T-helper 17 cell (primary cell): ENCODE measurements at places on chromosomes 13 and 19.

DNA sequence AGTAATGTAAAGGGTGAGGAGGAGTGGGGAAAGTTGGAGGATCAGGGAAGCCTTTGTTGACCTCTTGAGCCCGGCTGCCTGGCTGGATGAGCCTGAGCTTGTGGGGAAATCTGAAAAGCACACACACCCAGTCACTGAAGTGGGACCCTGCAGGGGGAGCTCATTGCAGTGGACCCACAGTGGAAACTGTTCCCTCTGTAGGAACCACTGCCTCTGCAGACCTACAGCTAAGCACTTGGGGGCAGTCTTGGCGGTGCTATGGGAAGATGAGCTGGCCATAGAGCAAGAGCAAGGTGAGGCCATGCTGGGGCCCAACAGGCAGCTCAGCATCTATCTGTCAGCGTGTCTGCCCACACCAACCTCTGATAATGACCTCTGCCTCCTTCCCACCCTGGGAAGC, 294.8 kb downstream of the TSHZ3 start:
- peak; percentile 19 for DNase-seq

GRCh38 chr13:28035146-28035782, 46.8 kb upstream of the URAD start:
- DNase-seq: no peak

DNA sequence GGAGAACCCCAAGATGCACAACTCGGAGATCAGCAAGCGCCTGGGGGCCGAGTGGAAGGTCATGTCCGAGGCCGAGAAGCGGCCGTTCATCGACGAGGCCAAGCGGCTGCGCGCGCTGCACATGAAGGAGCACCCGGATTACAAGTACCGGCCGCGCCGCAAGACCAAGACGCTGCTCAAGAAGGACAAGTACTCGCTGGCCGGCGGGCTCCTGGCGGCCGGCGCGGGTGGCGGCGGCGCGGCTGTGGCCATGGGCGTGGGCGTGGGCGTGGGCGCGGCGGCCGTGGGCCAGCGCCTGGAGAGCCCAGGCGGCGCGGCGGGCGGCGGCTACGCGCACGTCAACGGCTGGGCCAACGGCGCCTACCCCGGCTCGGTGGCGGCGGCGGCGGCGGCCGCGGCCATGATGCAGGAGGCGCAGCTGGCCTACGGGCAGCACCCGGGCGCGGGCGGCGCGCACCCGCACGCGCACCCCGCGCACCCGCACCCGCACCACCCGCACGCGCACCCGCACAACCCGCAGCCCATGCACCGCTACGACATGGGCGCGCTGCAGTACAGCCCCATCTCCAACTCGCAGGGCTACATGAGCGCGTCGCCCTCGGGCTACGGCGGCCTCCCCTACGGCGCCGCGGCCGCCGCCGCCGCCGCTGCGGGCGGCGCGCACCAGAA, 1.1 kb downstream of the SOX1 start:
- DNase-seq: no peak

DNA sequence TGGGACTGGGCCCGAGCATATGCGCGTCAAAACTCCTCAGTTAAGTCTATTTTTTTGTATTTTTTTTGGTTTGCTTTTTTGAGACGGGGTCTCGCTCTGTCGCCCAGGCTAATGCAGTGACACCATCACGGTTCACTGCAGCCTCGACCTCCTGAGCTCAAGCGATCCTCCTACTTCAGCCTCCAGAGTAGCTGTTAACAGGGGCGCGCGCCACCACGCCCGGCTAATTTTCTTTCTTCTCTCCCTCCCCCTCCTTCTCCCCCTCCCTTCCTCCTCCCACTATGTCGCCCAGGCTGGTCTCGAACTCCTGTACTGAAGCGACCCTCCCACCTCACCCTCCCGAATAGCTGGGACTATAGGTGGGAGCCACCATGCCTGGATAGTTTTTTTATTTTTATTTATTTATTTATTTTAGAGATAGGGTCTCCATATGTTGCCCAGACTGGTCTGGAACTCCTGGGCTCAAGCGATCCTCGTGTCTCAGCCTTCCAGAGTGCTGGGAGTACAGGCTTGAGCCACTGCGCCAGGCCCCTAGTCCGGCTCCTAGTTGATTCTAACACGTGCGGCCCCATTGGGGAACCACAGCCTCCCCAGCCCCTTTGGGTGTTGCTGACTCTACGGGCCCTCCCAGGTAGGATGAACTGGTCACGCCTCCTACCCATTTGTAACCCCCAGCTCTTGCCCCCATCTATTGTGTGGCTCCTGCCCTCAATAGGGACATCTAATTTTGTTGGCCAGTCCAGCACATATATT, 806 bp upstream of the ZNF837 start:
- DNase-seq: no peak

GRCh38 chr13:49319951-49320350, 72.2 kb downstream of the CDADC1 start:
- DNase-seq: no peak

- no peak for DNase-seq
These were observed 253.6 kb downstream of the MTUS2 start for GRCh38 chr13:29073755-29074154.

DNA sequence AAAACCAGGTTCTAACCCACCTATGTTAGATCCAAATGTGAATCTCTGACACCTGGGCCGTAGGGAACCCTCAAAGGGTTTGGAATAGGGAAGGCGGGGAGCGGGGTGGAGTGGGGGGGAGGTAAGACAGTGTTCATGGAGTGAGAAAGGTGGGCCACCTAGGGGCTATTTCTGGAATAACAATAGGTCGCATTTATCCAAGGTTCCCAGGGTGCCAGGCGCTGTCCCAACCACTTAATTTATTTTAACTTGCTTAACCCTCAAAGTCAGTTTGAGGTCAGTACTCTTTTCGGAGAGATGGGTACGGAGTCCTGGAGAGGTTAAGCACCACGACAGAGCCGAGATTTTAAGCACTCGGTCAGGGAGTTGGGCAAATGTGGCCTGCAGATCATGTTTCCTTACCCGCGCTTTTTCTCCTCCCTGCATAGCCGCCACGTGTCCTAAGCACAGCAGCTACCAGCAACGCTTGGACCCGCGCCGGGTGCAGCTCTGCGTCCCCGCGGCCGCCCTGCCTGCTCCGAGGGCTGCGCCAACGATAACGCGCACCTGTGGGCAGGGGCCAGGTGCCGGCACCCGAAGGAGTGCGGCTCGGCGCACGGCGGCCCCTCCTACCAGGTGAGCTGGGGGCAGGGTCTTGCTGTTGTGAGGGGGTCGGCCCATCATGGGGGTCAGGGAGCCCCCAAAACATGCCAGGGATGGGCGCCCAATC, 25.0 kb upstream of the FXYD3 start:
- DNase-seq: no peak

DNA sequence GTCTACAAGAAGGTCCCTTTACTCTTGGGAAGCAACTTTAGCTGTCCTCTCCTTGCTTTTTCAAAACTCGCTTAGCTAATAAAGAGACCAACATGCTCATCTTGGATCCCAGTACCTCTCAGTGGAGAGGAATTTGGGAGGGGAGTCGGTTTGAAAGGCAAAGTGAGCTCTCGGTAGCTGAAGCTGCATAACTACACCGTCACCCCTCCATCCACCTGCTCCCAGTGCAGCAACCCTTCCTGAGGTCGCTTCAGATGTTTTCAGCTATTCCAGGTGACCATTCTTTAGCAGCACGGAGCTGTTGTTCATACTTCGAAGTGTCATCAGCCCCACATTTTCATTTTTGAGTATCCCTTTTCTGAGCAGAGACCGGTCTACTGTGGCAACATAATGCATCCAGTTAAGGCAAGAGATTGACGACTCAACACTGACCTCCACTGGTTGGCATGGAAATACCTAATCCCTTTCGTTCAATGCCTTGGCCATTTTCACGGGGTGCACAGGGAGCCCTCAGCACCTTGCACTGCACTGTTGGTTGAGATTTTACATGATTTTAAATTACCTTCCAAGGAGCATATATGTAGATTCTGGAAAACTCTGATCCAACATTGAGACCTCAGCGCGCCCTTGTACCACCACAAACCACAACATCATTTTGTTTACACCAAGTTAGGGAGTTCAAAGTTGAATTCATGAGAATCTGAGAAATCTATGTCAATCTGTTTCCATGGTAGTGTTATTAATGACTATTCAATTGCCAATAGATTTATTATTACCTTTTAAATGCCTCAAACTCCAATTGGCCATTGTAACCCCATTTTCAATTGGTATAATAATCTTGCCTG, 42.2 kb downstream of the DLEU7 start:
- DNase-seq: peak; percentile 16

GRCh38 chr19:7426986-7427385, 61.8 kb downstream of the PEX11G start:
- DNase-seq: peak; percentile 48

- no peak for DNase-seq
These were observed 422 bp upstream of the ZNF575 start for GRCh38 chr19:43532571-43532961.

DNA sequence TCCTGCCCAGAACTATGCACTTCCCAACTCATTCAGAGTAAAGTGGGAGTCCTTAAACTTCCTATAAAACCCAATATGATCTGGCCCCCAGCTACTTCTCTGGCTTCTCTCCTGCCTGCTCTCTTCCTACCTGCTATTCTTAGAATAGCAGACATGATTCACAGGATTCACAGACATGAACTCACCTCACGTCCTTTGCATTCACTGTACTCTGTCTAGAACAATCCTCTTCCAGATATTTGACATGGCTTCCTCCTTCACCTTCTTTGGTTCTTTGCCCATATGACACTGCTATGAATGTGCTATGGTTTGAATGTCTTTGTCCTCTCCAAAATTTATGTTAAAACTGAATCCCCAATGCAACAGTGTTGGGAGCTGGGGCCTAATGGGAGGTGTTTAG, 154.9 kb downstream of the UGGT2 start:
- DNase-seq: no peak

DNA sequence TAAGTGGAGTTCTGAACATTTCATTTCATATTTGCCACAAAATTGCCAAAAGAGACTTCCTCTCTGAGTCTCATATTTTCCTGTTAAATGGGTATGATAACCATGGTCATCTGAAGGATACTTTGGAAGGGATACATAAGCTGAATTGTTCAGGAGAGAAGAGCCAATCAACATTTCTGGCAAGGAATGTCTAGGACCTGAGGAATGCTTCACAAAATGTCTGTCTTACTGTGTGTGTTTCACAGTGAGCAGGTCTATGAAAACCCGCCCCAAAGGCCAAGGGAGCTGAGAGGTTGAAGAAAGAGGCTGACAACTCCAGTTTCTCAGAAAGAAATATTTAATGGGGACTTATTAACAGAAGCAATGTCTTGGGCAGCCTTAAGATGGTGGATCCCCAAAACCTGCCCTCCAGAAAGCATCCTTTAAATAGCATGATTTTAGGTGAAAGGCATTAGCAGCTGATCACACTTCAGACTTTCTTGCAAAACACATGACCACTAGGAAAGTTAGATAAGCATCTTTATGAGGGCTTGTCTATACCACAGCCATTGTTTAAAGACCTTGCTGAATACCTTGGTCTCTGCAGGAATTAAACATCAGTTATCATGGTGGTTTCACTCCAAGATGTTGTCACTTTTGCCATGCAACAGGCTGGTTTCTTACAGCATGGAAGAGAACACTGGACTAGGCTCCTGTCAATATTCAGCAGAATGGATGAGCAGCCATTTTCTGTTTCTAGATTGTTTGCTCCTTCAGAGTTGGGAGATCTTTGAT, 78.9 kb downstream of the TNFSF11 start:
- no peak for DNase-seq

DNA sequence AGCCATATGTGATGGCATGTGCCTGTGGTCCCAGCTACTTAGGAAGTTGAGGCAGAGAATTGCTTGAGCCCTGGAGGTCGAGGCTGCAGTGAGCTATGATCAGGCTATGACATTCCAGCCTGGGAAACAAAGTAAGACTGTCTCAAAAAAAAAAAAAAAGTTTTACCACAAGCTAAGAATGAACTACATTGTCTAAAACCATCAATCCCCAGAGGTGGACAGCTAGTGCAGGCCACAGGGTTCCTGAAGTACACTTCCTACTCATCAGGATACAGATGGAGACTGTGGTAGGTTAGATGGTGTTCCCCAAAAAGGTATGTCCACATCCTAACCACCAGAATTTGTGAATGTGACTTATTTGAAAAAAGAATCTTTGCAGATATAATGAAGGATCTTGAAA, 63.5 kb upstream of the DOCK9 start:
- DNase-seq: no peak

DNA sequence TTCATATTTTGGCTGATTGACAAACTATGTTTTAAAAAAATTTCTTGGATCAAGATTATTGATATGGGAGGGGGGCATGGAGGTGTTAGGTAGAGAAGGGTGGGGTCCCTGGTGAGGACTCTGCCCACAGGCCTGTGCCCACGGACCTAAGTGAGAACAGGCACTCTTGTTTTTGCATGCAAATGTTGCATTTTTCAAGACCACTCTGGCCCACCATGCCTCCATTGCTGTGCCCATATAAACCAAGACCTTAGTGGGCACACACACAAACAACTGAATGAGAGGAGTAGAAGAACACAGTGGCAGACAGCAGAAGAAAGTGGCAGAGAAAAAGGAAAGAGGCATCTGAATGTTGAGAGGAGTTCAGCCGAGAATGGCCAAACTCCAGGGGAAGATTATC, 69.6 kb upstream of the ZNF98 start:
- no peak for DNase-seq

DNA sequence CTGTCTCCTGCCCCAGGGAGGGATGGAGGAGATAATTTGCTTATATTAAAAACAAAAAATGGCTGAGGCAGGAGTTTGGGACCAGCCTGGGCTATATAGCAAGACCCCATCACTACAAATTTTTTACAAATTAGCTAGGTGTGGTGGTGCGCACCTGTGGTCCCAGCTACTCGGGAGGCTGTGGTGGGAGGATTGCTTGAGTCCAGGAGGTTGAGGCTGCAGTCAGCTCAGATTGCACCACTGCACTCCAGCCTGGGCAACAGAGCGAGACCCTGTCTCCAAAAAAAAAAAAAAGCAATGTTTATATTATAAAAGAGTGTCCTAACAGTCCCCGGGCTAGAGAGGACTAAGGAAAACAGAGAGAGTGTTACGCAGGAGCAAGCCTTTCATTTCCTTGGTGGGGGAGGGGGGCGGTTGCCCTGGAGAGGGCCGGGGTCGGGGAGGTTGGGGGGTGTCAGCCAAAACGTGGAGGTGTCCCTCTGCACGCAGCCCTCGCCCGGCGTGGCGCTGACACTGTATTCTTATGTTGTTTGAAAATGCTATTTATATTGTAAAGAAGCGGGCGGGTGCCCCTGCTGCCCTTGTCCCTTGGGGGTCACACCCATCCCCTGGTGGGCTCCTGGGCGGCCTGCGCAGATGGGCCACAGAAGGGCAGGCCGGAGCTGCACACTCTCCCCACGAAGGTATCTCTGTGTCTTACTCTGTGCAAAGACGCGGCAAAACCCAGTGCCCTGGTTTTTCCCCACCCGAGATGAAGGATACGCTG, 184.0 kb downstream of the KDM4B start:
- DNase-seq: no peak

GRCh38 chr13:42348576-42348975, 76.6 kb downstream of the AKAP11 start:
- DNase-seq: no peak

GRCh38 chr13:114088234-114088633, 44.2 kb downstream of the RASA3 start:
- no peak for DNase-seq

- DNase-seq: no peak
These were observed 40.8 kb downstream of the LATS2 start for GRCh38 chr13:21020581-21020980.
